Kidney (tissue), 22 donors: ENCODE measurements at places on chromosomes 1 and 21.

DNA sequence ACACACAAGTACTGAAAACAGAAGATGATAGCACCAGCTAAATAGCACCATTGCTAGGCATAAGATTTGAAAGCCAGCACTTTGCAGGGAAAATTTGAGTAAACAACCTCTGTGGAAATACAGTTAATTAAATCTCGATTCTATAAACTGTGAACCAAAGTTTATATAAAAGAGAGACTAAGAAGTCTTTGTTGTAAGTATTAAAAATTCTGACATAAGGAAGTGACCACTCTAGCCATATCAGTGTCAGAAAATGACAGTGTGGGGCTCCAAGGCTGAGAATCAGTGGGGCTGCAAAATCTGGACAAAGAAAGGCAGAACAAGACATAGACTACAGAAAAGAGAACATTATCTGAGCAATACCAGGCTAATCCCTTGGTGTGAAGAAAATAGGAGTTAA, 292.2 kb downstream of the ST6GALNAC3 start:
- no peak for DNase-seq

- DNase-seq: no peak
These were observed 12.7 kb upstream of the RWDD3 start for GRCh38 chr1:95221306-95221705.

- no peak for DNase-seq
These were observed 355.1 kb downstream of the USP25 start for GRCh38 chr21:16084776-16085364.

- no peak for DNase-seq
These were observed 709 bp downstream of the PRELP start for GRCh38 chr1:203476216-203476814.

DNA sequence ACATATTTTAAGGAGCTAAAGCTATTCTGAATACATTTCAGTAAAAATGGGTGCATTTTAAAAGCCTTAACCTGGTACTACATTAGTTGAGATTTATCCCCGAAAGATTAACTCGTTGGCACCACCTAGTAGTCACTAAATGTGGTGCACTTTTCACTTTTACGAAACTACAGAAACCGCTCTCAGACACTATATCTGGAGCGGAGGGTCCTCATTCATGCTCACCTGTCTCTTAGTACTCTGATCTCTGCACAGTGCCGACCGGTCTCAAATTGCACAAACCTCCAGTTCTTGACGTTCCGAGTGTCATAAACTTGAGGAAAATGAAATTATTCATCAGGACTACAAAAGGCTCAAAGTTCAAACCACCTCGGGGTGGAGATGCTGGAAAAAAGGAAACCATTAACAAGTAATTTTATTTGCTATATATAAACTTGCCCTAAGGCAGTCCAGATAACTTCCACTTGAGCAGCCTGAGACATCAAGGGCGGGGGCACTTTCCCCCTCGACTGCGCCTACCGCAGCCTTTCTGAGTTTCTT, 722 bp downstream of the LZIC start:
- peak; percentile 77 for DNase-seq
